ENCODE measurements at places on chromosomes 4 and X.

DNA sequence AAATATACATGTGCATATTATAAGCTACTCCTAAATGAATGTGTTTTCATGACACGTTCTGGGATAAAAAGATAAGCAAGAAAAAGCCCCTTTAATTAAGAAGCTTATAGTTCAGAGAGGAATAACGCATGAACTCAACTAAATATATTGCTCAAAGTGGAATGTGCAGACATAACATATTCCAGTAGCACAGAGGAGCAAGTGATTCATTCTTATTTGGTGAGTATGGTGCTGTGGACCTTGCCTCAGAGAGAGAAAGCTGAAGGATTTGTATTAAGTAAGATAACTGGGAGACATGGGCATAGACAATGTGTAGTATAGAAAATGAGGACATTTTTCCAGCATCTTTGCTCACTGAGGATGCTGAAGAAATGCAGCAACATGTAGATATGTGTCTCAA lies 76.8 kb downstream of the CFAP299 start:
- DNase-seq, result no peak

DNA sequence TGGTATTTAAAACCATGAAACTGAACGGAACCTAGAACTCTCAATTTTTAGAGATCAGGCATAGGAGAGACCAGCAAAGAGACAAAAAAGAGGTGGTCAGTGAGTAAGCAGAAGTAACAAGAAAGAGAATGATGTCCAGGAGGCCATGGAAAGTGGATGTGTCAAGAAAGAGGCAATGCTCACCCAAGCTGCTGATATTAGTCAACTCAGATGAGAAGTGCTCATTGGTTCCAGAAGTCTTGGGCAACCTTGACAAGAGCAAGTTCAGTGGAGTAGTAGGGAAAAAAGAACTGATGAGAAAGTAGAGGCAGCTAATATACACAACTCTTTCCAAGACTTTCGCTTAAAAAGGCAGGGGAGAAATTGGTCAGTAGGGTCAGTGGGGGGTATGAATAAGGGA lies 23.0 kb upstream of the CCDC149 start:
- no peak for DNase-seq

DNA sequence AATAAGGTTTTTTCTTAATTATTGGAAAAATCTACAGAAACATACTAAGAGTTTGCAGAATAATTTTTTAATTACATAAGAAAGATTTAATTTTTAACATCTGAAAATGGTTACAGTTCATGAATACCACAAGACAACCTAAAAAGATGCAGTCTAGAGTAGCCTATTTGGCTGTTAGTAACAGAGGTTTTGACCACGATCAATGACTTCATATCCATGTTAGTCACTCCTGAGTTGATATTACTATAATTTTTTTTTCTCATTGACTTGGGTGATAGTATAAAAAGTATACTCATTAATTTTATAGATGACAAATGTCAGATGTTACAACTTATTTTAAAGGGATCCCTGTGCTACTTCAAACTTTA lies 272.5 kb downstream of the DCTD start:
- no peak for DNase-seq

DNA sequence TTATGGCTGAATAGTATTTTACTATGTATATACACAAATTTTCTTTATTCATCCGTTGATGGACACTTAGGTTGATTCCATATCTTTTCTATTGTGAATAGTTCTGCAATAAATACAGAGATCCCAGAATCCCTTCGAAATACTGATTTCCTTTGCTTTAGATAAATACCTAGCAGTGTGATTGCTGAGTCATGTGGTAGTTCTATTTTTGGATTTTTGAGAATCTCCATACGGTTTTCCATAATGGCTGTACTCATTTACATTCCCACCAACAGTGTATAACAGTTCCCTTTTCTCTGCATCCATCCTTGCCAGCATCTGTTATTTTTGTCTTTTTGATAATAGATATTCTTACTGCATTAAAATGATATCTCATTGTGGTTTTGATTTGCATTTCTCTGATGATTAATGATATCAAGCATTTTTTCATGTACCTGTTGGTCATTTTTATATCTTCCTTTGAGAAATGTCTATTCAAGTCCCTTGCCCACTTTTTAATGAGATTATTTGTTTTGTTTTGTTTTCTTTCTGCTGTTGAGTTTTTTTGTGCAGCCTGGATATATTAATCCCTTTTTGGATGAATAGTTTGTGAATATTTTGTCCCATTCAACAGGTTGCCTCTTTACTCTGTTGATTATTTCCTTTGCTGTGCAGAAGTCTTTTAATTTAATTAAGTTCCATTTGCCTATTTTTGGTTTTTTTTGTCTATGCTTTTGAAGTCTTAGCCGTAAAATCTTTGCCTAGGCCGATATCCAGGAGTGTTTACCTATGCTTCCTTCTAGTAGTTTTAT lies 466.7 kb upstream of the TENM3 start:
- no peak for DNase-seq

DNA sequence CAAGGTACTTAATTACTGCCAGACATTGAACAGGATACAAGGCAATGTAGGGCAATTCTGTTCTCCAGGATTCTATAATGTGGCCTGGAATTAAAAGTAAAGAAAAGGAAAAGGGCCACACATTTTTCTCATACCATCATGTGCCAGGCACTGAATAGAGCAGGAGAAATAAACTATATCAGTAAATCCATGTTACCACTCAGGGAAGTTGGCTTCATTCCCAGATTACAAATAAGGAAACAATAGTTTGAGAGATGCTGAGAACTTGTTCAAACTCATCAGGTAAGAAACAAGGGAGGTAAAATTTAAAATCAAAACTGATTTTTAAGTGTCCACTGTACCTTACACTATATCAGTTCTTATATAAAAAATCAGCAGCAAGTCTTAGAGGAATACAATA lies 645.0 kb upstream of the ATOH1 start:
- DNase-seq, result no peak

DNA sequence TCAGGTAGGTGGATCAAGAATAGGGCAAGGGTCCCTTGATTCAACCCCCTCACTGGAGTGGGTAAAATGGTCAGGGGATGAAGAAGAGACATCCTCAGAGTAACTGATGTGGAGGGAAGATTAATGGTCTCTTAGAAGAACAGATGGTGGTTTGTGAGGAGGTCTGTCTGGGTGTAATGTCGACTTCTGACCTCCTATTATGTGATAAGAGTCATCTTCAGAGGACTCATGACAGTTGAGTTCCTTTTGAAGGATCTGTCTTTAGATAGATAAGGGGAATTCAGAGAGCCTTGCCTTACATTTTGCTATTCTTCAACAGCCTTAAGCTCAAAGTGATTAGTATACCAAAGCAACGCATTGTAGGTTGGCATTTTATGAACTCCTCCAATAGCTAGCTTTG lies 27.1 kb upstream of the MAGEA8 start:
- no peak for DNase-seq

DNA sequence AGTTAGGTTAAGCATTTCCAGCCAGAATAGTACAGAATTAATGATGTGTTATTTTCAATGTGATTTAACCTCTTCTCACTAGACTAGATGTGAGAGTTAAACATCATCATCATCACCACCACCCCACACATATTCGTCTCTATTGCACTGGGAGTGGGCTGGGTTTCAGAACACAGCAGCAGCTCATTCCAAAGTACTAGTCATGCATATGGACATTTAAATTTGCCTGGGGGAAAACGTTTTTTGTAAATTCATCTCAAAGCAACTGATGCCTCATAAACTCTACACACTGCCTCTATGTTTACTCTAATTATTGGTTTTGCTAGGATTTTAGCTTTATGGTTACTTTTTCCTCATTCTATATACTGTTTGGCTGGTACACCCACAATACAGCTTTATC lies 509.1 kb downstream of the PPP4R3C start:
- no peak for DNase-seq

All from activated CD4-positive, alpha-beta T cell treated with anti-CD3 and anti-CD28 coated beads, Interleukin-2, amount 50 U/mL, for 16 hours (primary cell).